Activated T-helper 9 cell treated with anti-CD3 and anti-CD28 coated beads, Interleukin-2, amount 50 U/mL, for 16 hours (primary cell): ENCODE measurements at places on chromosomes 11 and 22.

GRCh38 chr11:46533396-46534100, 60.3 kb downstream of the AMBRA1 start:
- no peak for DNase-seq

- peak; percentile 30 for DNase-seq
Observed at GRCh38 chr11:57514538-57515331, 767 bp downstream of the SLC43A1 start.

GRCh38 chr11:35056391-35057093, 82.4 kb upstream of the CD44 start:
- no peak for DNase-seq

DNA sequence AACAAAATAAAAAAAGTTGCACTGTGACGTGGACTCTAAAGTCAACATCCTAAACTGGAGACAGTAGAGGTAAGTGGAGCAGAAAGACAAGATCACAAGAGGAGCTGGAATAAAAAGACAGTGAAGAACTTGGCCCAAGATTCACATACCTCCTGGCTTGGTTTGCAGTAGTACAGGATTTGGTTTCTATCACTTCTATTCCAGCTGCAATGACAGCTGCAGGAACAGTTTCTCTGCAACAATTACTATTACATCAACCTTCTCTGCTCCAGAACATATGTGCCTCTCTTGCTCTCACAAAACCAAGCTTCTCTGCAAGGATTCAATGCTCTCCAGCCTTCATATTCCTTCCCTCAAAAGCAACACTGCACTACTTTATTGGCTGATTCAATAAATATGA, 7.8 kb upstream of the KDM2A start:
- DNase-seq: no peak

DNA sequence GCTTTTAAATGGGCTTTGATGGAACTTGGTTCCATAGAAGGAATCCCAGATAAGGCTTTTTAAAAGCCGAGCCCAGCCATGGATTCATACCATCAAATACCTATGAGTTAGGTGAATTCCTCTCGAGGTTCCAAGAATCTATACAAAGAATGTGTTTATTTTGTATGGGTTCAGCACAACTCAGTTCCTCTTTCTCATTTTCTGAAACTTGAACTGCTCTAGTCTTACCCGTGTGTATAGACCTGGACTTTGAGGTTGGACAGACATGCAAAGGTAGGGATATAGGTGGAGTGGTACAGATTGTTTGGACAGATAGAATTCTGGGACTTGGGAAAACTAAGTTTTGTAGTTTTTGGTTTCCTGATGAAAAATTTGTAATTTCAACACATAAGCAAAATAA, 97.9 kb downstream of the PGR start:
- no peak for DNase-seq

- DNase-seq: no peak
Observed at GRCh38 chr11:104339380-104339831, 175.5 kb upstream of the PDGFD start.

GRCh38 chr22:30244066-30244465, 2.5 kb downstream of the LIF start:
- no peak for DNase-seq

- no peak for DNase-seq
Observed at GRCh38 chr11:126519764-126520734, 164.6 kb downstream of the ST3GAL4 start.

DNA sequence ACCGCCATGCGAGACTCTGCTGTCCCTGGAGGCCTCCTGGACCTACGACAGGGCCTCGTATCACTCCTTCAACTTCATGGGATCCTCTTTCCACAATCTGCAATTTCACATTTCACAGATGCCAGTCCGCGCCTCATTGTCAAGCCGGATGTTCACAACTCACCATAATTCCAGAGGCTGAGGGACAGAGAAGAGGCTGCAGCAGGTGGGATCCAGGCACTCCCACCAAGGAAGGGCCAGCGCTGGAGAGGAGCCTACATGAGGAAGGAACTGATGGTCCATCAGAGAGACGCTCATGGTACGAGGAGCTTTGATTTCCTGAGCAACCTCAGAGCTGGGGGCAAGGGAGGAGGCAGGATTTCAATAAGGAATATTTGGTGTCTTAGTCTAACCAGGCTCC, 495.0 kb downstream of the BRD1 start:
- no peak for DNase-seq

DNA sequence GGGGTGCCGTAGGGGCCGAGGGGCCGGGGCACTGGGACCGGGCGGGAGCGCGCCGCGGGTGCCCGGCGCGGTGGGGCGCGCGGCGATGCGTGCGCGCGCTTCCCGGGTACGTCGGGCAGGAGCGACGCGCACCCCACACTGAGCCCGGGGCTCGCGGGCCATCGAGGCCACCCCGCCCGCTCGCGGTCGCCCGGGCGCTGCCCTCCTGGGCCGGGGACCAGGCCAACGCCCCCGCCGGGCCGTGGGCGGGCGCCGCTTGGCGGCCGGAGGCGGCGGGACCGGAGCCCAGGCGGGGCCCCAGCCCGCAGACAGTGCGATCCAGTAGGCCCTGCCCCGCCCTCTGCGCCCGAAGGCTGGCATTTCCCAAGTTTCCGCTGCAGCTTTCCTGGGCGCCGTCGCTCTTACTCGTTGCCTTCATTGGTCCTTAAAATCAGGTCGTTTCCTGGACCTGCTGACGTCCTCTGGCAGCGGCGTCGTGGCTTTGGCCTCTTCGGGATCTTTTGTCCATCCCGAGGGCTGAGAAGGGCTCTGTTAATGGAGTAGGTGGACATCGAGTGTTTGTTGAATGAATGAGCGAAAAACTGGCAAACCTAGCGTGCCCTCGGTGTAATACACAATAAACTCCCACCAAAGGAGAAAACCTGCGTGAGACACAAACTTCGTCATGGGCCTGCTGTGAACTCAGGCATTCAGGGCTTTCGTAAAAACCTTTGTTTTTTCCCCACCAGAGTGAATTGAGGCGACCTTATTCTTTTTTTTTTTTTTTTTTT, 638 bp downstream of the PARVA start:
- DNase-seq: no peak

DNA sequence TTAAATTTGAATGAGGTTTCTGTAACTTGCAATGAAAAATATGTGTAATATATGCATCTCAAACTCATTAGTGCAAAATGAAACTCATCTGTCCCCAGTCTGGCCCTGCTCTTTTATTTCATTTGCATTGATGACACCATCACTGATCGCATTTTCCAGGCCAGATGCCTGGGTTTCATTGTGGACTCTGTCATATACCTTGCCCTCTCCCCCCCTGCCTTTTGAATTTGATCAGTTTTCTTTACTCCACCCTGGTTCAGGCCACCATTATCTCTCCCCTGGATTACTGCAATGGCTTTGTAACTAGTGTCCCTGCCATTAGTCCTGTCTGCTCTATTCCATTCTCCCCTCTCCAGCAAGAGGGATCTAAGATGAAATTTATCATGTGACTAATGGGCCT, 360.6 kb upstream of the C11orf87 start:
- DNase-seq: no peak

DNA sequence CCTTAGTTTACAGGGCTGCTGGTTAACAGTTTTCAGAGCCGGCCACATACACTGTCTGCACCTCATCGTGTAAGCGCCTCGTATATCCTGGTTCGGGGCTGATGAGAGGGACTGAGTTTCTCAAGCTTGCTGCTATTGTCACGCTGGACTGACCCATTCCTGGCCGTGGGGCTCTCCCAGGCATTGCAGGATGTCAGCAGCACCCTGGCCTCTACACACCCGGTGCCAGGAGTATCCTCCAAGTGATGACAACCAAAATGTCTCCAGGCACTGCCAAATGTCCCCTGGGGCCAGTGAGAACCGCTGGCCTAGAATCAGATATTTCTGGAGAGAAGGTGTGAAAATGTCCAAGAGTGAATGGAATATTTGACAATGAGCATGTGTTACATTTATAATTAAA, 82.8 kb downstream of the ST3GAL4 start:
- DNase-seq: no peak

GRCh38 chr22:45996241-45997076, 19.5 kb upstream of the WNT7B start:
- DNase-seq: no peak

- DNase-seq: no peak
Observed at GRCh38 chr11:79980916-79981315, 540.1 kb upstream of the TENM4 start.

- DNase-seq: no peak
Observed at GRCh38 chr11:33915526-33915925, 23.6 kb upstream of the LMO2 start.

- no peak for DNase-seq
Observed at GRCh38 chr11:120722524-120722923, 211.0 kb downstream of the GRIK4 start.

GRCh38 chr11:84188521-84188920, 902.4 kb upstream of the CCDC90B start:
- DNase-seq: no peak

GRCh38 chr11:110903830-110904229, 191.6 kb upstream of the ARHGAP20 start:
- no peak for DNase-seq

- DNase-seq: no peak
Observed at GRCh38 chr11:61594907-61595257, 14.0 kb upstream of the SYT7 start.

DNA sequence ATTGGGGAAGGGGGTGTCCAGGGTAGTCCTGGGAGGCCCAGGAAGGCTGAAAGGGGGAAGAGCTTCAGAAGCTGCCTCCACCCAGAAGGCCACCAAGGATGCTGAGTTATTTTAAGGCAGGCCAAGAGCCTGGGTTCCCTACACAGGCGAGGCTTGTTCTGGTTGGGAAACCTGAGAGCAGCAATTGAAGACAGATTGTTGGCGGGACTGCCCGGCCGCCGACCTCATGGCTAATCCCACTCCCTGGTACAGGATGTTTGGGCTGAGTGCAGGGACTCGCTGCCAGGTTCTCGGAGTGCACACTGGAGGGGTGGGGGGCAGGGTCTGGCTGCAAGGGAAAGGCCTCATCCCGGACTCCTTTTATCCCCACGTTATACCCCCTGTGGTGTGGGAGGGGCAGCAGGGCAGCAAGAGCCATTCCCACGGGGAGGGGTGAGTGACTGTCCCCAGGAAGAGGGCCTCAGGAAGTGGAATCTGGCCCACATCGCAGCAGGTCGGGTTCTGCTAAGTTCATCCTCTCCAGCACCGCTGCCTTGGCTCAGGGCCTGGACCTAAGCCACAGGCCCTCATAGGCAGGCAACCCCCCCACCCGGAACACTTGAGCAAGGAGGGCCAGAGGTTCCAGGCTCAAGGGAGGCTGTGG, 43.6 kb upstream of the PRR5 start:
- no peak for DNase-seq

- DNase-seq: no peak
Observed at GRCh38 chr11:79285756-79286155, 155.1 kb downstream of the TENM4 start.

DNA sequence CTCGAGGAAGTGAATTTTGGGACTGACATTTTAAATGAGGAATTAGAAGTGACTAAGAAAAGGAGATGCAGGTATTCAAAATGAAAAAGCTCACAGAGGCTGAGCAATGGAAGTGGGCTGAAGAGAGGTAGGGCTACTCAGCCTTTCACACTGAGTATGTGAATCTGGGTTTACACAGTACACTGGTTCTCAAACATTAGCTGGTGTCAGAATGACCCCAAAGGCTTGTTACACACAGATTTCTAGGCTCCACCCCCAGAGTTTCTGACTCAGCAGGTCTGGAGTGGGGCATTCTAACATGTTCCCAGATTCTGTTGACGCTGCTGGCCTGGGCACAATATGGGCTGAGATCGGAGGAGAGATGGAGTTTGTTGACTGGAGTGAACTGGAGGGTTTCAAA, 32.8 kb downstream of the CADM1 start:
- no peak for DNase-seq

DNA sequence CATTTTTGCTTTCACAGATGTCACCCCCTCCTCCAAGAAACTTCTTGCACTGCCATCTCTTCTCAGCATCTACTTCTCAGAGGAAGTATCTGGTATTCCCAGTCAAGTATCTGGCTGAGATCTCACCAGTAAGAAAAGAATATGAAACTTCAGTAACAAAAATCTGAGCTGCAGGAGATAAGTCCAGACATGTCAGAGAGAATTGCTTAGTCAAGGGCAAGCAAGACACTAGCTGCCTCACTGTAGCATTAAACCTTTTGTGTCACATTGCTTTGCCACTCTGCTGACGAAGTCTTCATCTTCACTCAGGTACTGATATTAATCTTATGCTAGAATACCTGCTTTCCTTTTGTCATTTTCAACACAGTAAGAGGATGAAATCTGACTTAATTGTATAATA, 70.6 kb upstream of the ZC3H12C start:
- DNase-seq: no peak

GRCh38 chr11:126874276-126874675, 126.3 kb downstream of the KIRREL3 start:
- no peak for DNase-seq

GRCh38 chr22:27656970-27657369, 144.6 kb downstream of the MN1 start:
- no peak for DNase-seq

GRCh38 chr11:58330861-58331260, 28.0 kb downstream of the OR5B17 start:
- DNase-seq: no peak

GRCh38 chr22:30574095-30574981, at the start of gene GAL3ST1:
Gene GAL3ST1 (minus strand): TSS chr22:30574665. CDS start chr22:30557392, 17,273 bp downstream.
- DNase-seq: no peak

GRCh38 chr22:24390576-24390975, 36.8 kb upstream of the ADORA2A start:
- no peak for DNase-seq
